ENCODE measurements at places on chromosomes 6 and 20. TPM values are rescaled to one million over a fixed set of nuclear protein-coding genes. Genes with fewer than 3 reads are reported as not detected.

Gene THBD
- total RNA-seq = not detected

Gene LHFPL5
- not detected for total RNA-seq

Gene TMEM244
- total RNA-seq = 0.73 TPM

DNA sequence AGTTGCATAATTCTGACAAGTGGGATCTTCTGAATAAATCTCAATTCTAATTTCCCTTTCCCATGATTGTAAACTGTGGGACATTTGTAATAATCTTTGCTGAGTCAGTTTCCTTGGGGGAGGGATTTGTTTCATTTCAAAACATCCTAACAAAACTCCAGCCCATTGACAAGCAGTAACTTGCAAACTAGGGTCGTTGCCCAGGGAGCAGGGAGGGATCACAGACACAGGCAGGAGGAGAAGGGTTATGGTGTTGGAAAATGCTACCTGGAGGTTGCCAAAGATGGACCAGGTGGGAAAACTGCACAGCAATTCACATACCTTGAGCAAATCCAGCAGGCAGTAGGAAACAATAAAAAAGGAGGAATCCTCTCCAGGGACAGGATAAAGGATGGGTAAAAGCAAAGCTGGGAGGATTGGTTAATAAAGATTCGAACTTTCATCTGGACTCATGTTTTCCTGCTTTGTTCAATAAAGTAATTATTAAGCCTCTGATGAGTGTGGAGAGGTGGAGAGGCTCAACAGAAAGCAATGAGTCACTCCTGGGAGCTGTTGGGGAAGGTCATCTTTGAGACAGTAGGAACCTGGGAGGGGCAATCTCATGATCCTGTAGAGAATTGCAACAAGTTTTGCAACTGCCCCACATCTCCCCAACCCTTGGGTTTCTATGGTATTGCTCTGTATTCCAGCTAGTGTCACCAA, 87.3 kb upstream of the AKIRIN2 start:
- H3K27me3 ChIP-seq = peaks cover 22% of the 10 kb centered on the region
- H3K4me3 ChIP-seq = no peak overlapping the region
- no peaks in the 10 kb centered on the region for H3K36me3 ChIP-seq
- H3K4me1 ChIP-seq = no peaks in the 10 kb centered on the region

DNA sequence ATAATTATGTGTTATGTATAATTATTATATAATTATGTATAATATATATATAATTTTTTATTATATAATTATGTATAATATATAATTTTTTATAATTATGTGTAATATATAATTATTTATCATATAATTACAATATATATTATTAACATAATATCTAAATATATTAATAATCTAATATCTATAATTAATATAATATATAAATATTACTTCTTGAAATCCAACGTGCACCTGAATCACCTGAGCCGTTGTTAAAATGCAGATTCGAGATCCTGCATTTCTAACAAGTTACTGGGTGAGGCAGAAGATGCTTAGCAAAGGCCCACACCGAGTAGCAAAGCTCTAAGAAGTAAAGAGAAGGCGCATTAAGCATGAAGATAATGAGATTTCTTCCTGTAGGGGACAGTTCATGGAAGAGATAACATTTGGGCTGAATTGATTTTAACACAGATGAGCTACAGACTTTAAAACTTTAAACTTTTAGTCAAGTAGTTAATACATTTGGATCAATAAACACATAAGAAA, 406.4 kb upstream of the PLCB4 start:
- no peak overlapping the region for H3K4me3 ChIP-seq
- H3K27ac ChIP-seq = no peak overlapping the region
- DNase-seq = no peak
- no peaks in the 10 kb centered on the region for H3K4me1 ChIP-seq
- H3K36me3 ChIP-seq = no peaks in the 10 kb centered on the region

DNA sequence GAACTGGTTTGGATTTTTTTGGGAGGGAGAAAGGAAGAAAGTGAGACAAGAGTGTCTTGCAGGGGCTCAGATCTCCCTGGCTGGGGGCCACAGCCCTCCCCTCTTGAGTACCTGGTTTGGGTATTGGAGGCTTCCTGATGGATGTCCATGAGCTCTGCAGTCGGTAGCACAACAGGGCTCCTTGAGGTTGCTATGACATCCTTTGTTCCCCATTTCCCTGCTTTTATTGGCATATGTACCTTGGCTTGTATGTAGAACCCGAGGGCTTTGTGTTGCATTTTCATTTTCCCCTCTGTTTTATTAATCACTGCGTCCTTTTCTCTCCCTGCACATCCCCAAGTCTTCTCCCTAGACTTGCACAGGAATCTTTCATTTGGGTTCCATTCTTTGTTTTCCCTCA, 355.5 kb upstream of the TSHZ2 start:
- no peak overlapping the region for H3K27ac ChIP-seq
- H3K27me3 ChIP-seq = peaks cover 7% of the 10 kb centered on the region
- no peaks in the 10 kb centered on the region for H3K36me3 ChIP-seq
- no peaks in the 10 kb centered on the region for H3K4me1 ChIP-seq
- no peak for DNase-seq

- H3K4me1 ChIP-seq = peaks cover 7% of the 10 kb centered on the region
- H3K27ac ChIP-seq = no peak overlapping the region
- H3K27me3 ChIP-seq = peaks cover 30% of the 10 kb centered on the region
- no peak for DNase-seq
Observed at GRCh38 chr6:42140032-42140431, 2.4 kb downstream of the C6orf132 start.

GRCh38 chr6:112441607-112442006, 94.5 kb downstream of the RFPL4B start:
- DNase-seq = no peak
- H3K4me1 ChIP-seq = no peaks in the 10 kb centered on the region
- no peaks in the 10 kb centered on the region for H3K36me3 ChIP-seq
- H3K27me3 ChIP-seq = no peaks in the 10 kb centered on the region
- no peak overlapping the region for H3K4me3 ChIP-seq

DNA sequence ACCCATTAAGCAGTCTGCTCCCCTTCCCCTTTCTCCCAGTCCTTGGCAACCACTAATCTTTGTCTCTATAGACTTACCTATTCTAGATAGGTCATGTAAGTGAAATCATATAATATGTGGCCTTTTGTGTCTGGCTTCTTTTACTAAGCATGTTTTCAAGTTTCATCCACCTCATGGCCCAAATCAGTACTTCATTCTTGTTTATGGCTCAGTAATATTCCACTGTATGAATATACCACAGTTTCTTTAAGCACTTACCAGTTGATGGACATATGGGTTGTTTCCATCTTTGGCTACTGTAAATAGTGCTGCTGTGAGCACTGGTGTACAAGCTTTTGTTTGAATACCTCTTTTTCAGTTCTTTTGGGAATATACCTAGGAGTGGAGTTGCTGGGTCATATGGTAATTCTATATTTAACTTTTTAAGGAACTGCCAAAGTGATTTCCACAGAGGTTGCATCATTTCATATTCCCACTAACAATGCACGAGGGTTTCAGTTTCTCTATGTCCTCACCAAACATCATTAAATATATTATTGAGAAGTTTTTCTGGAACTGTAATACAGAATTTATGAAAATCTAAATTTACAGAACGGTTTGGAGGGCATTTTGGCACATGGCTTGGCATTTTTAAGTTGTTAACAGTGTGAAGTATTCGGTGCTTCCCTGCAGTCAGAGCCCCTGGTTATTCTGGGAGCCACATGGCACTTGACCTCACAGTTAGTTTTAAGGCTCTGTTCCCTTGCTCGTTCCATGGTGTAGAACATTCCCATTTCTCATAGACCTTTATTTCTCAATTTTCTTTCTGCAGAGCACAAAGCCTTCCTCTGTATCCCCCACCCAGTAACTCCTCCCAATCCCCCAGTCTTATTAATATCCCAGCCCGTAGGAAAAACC, 27.0 kb upstream of the DTNBP1 start:
- no peak overlapping the region for H3K4me3 ChIP-seq
- H3K4me1 ChIP-seq = peaks cover 9% of the 10 kb centered on the region
- no peaks in the 10 kb centered on the region for H3K36me3 ChIP-seq
- H3K27ac ChIP-seq = no peak overlapping the region

GRCh38 chr20:57819691-57820380, 110.0 kb upstream of the PMEPA1 start:
- no peak overlapping the region for H3K4me3 ChIP-seq
- H3K36me3 ChIP-seq = no peaks in the 10 kb centered on the region
- DNase-seq = no peak
- no peaks in the 10 kb centered on the region for H3K4me1 ChIP-seq
- H3K27ac ChIP-seq = no peak overlapping the region

DNA sequence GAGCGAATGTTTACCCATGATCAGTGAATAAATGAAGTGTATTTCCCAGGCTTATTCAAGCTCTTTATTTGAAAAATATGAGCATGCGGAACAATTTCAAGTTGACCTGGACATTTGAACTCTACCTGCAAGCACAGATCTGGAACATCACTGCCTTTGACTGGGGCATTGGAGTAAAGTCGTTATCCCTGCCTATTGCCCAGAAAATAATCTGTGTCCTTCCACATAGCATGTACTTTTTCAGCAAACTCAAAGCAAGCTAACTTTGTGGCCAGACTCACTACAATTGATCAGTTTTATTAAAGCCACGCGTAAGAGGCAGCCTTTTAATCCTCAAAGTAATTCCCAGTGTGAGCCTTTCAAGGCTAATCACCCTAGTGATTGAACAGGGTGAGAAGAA, 73.4 kb upstream of the PAK5 start:
- H3K36me3 ChIP-seq = no peaks in the 10 kb centered on the region
- H3K4me1 ChIP-seq = no peaks in the 10 kb centered on the region
- peaks cover 14% of the 10 kb centered on the region for H3K27me3 ChIP-seq
- no peak overlapping the region for H3K27ac ChIP-seq

DNA sequence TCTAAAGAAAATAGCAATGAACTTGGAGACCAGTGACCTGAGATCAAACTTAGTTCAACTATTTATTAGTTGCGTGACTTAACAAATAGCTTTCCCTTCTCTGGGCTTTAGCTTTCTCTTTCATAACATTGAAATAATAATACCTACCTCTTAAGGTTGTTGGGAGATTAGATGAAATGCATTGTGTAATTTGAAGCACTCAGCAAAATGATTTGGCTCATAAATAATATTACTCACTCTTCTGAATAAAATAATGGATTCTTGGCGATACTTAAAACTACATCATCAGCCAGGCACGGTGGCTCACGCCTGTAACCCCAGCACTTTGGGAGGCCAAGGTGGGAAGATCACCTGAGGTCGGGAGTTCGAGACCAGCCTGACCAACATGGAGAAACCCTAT, 556.2 kb upstream of the JARID2 start:
- H3K36me3 ChIP-seq = no peaks in the 10 kb centered on the region
- no peaks in the 10 kb centered on the region for H3K27me3 ChIP-seq
- H3K4me1 ChIP-seq = no peaks in the 10 kb centered on the region
- DNase-seq = no peak
- no peak overlapping the region for H3K27ac ChIP-seq
- no peak overlapping the region for H3K4me3 ChIP-seq

DNA sequence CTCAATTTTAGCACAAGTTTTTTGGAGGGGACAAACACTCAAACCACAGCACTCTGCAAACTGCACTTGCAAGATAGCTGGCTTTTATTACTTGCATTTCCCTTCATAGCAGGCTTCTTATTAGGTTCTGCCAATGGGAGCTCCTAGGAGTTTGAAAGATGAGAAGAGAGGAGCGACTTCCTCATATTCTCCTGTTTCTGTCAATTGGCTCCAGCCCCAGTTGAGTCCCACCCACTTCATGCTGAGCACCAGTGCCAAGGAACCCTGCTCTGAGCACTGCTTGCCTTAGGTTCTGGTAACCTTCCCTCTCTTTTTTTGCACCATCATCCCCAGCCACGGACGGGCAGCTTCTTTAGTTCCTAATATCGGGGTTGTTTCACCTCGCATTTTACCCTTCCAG, 67.9 kb downstream of the PSMB1 start:
- peaks cover 6% of the 10 kb centered on the region for H3K4me1 ChIP-seq
- H3K27ac ChIP-seq = no peak overlapping the region
- peaks cover 44% of the 10 kb centered on the region for H3K27me3 ChIP-seq
- no peak for DNase-seq
- no peaks in the 10 kb centered on the region for H3K36me3 ChIP-seq

DNA sequence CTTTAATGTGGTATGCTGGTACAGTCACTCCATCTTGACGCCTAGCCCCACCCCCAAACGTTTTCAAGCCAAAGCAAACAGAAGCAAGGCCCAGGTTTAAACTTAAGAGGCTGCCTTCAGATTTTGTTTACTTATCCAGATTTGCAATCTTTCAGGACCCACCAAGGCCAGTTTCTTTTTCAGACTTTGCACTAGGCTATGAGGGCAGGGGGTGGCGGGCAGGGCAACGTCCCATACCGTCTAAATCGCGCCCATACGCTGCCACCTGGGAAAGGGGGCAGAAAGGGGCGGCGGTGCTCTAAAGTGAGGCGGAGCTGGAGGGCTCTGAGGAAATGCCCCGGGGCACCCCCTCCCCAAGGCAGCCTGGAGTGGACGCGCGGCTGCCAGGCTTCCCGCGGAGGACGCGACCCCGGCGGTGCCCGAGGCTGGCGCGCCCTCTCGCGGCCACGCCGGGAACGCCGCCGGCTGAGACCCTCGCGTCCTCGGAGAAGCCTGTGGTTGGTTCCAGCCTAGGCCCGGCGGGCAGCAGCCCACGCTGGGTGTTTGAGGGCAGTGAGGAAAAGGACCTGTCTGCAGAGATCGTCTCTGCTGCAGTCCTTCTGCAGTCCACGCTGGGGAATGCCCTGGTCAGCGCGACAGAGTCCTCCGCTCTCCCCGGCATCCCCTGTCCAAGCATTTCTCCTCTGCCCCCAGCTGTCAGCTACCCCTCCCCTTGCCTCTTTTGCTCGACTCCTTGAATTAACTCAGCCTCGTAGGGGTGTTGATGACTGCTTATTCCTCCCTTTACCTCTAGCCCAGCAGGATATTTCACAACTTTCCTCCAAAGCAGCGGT, 129.2 kb upstream of the PRND start:
- no peak overlapping the region for H3K27ac ChIP-seq
- peak overlapping the region; percentile 26 for H3K4me3 ChIP-seq
- H3K36me3 ChIP-seq = no peaks in the 10 kb centered on the region
- DNase-seq = peak; percentile 51
- H3K4me1 ChIP-seq = peaks cover 6% of the 10 kb centered on the region
- peaks cover 43% of the 10 kb centered on the region for H3K27me3 ChIP-seq

DNA sequence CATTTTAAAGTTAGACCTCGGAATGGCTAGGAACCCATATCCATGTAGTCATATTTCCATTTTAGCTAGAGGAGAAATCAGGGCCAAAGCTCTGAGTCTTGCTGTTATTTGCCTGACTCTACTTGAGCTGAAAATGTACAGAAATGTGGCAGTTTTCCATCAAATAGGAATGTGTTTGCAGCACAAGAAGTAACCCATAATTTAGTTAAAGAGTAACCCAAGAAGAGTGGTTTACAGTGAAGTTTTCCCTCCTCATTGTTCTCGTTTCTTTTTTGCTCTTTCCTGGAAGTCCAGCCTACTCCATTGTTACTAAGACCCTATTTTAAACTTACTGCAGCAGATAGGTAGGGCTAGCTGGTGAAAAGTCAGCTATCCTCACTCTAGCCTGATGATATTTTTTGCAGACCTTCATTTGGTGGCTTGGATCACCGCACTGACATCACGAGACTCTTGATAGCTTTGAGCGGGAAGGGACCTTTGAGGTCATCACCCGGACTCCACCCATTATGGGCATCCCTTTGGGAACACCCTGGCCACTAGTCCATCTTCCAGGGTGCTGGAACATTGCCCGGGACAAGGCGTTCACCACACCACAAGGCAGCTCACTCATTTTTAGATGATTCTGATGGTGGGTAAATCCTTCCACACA, 28.0 kb upstream of the ADGRF5 start:
- H3K36me3 ChIP-seq = no peaks in the 10 kb centered on the region
- peaks cover 5% of the 10 kb centered on the region for H3K27me3 ChIP-seq
- no peaks in the 10 kb centered on the region for H3K4me1 ChIP-seq

- H3K4me3 ChIP-seq = no peak overlapping the region
- H3K27ac ChIP-seq = no peak overlapping the region
- no peak for DNase-seq
- no peaks in the 10 kb centered on the region for H3K4me1 ChIP-seq
- H3K27me3 ChIP-seq = no peaks in the 10 kb centered on the region
Observed at GRCh38 chr6:112910256-112910655, 563.1 kb downstream of the RFPL4B start.
